NCI-H1436 treated with DMSO at 0.1 percent for 48 hours (cell line): ENCODE measurements at places on chromosomes 1 and 21.

- no peak for DNase-seq
Observed at GRCh38 chr1:187759825-187760333, 931.1 kb downstream of the PLA2G4A start.

DNA sequence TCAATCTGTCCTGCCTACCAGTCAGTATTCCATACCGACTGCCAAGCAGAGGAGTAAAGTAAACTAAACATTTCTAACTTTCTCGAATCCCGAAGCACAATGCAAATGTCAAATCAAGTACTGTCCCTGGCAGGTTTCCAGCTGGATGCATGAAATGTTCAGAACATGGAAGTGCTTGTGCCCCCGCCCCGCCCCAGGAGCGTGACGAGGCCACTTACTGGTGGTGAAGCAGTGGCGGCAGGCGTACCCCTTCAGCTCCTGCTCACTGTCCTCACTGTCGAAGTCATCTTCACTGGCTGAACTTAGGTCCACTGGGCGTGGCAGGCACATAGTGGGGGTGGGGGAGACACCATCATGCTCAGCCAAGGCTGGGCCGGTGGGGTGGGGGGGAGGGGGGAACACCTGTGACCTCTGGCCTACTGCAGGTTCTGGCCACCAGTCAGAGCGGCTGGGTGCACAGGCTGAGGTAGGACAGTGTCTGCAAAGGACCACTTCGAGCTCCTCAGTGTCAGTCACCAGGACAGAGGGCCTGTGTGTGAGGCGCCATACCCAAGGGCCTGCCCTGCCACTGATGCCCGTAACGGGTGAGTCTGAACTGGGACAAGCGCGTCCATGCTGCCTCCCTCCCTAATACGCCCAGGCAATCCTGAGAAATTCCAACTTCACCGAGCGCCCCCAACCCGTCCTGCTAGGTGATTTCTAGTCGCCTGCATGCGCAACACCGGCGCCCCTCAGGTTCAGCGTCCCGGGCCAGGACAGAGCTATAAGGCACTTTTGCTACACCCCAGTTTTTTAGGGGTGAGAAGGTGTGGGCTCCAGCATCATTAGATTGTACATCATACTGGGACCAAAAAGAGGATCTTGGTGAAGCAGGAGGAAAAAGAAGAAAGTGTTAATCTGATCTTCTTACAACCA, 46.9 kb downstream of the SLC45A1 start:
- no peak for DNase-seq

DNA sequence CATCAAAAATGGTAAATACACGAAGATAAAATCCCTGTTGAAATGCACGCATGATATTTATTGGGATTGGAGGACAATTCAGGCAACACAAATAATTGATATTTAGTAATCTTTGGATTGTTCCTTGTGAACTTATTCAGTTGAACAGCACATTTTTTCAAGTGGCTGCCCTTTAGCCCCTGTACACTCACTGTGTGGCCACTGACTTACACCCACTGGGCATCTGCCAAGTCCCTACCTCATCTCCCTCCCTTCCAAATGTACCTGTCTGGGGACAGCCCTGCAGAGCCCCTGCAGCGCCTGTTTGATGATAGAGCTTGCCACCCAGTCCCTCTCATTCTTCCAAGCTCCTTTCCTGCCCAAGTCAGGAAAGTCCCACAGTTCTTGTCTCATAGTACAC, 154.3 kb downstream of the GLUL start:
- DNase-seq = no peak

DNA sequence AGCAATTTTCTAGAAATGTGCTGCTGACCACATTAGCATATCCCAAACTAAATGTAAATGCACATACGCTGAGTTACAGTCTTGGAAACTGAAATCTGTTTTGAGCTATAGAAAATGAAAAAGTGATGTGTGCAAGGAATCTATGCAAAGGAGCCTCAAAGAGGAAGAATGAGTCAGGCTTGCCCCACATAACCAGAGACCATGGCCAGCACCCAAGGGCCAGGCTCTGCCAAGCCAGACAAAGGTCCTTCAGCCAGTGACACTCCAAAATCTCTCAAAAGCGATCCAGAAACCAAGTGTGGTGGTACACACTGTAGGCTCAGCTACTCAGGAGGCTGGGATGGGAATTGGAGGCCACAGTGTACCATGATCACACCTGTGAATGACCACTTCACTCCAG, 195.2 kb downstream of the TOMM20 start:
- no peak for DNase-seq

DNA sequence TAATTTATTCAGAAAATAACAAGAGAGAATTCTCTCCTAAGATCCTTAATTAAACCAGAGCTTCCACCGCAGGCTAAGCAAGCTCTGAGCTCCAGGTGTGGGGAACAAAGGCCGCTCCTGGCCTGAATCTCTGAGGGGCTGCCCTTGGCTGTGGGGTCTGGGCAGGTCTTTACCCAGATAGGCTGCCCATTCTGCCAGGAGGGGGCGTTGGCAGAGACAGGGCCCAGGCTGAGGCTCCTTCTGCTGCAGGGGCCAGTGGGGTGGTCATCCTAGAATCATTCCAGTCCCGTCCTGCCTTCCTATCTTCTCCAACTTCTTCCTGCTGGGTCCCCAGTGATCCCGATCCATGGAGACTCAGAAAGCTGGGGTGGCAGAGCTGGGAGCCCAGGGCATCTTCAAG, 82.9 kb upstream of the POU3F1 start:
- no peak for DNase-seq

DNA sequence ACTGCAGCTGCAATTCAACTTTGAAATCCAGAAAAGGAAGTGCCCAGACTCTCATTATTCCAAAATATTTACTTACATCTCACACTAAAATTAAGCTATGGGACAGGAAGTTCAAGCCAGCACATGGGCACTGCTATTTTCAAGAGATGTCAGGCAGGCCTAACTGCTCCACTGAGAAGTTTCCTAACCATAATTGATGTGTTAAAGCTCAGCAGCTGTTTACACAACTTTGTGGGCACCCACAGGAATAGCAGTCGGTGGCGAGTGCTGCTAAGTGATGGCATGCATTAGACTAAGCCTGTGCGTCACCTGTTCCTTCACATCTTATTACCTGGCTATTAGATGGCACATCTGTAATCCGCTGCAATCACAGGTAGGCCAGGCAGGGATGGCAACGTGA, 303.3 kb upstream of the DAB1 start:
- no peak for DNase-seq

- no peak for DNase-seq
Observed at GRCh38 chr21:25635310-25635709, 3.7 kb upstream of the JAM2 start.

DNA sequence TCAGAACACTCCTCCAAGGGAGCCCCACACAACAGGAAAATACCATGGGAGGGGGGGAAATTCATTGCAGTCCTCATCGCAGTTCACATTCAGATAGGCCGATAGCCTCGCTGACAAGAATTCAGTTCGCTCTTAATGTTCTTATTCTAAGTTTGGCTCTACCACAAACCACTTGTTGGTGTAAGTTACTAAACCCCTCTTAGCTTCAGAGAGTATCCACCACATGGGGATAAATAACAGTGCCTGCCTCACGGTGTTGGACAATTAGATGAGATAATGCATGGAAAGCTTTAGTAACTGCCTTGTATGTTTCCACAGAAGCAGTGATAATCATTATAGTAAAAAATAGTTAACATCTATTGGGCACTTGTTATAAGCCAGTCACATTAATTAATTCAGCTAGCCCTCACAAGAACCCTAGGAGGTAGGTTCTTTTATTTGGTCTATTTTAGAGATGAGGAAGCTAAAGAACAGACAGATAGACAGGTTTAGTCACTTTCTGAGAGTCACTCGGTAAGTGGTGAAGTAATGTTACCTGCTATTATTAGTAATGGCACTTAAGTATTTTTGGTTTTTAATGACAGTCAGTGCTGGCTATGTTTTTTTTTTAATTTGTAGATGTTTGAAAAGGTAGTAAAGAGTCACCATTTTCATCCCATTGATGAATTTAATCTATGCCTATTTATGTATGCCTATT, 10.1 kb downstream of the VAV3 start:
- DNase-seq = no peak

DNA sequence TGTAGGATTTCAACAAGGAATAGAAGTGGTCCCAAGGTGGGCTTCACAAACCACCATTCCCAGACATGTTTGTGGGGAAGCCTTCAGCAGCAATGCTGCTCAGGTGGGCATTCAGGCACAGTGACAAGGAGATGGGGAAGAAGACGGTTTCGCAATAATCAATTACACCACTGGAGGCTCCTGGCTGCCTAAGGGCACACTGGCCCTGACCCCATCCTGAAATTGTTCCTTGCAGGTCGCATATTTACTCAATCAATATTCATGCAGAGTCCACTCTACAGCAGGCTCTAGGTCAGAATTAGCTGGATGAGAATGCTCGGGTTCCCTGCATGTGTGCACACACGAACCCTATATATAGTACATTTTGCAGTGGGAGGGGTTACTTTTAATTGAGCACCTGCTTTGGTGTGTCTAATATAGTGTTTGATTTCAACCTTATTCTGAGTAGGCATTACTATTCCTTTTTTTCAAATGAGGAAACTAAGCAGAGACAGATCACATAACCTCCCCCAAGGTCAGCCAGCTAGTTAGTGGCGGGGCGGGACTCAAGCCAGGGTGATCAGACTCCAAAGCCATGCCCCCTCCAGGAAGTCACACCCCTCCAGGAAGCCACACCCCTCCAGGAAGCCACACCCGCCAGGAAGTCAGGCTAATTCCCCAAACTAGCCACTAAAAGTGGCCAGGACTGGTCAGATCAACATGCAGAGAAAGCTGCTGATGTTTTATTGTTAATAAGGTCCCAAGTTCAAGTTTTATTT, 106.5 kb downstream of the HLCS start:
- no peak for DNase-seq

DNA sequence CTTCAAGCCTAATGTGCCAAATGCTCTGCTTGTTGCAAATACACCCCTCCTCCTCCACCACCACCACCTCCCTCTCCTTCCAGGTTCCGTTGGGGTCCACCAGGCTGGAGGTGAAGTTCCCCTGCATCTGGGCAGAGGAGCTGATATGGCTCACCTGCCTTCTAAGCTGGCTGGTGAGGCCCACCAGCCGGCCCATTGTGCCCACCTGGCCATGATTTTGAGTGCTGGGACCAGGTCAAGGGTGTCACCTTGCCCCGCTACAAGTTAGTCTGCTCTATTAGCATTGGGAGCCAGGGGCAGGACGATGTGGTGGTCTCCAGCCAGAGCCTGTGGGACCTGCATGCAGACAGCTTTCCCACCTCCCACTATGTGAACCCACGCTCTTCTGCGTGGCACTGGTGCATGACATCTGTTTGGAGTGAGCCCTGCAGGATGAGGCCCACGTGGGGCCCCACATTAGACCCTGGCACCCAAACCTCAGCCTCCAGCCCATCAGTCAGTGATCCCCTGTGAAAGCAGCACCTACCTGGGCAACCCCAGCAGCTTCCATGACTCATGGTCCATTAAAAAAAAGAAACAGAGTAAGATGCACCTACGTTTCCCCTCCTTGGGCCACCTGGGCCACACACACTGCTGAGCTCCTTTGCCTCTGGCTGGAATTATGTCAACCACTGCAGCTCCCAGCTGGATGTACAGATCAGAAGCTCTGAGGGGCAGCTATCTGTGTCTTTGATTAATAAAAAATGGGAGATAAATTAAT, 15.6 kb upstream of the CDCP2 start:
- DNase-seq = no peak

DNA sequence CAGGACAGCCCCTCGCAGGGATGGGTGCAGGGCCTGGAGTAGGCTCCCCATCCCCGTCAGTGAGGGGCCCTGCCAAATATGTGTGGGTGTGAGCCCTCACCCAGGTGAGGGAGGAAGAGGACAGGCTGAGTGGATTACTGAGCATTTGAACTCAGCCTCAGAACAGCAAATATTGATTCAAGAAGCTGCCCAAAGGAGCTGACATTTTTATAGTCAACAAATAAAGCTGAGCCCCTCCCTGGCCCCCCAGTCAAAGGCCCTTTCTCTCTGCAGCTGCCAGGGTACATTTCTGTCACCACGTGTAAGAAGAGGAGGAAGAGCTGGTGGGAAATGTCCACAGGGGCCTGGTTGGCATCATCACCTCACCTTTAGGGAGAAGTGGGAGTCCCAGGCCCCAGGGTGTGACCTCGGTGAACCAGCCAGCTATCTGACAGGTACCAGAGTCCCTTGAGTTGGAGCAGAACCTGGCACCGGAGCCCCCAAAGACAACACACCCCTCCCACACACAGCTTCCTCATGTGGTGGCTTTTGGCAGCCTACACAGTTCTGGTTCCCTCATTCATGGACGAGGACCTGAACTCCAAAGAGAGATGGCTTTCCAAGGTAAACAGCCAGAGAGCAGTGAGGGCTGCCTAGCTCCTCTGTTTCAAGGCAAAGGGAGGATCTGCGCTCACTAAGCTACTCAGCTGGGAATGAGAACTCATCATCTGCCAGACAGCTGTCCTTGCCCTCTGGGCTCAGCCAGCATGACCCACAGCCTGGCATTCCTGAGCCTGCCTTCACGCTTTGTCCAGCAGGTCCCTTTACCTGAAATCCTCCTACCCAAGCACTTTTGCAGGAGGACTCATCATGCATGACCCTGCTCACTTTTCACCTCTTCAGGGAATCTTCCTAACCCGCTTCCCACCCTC, 43.0 kb upstream of the TENT5C start:
- no peak for DNase-seq

GRCh38 chr1:41773144-41773591, 145.6 kb downstream of the HIVEP3 start:
- DNase-seq = no peak

DNA sequence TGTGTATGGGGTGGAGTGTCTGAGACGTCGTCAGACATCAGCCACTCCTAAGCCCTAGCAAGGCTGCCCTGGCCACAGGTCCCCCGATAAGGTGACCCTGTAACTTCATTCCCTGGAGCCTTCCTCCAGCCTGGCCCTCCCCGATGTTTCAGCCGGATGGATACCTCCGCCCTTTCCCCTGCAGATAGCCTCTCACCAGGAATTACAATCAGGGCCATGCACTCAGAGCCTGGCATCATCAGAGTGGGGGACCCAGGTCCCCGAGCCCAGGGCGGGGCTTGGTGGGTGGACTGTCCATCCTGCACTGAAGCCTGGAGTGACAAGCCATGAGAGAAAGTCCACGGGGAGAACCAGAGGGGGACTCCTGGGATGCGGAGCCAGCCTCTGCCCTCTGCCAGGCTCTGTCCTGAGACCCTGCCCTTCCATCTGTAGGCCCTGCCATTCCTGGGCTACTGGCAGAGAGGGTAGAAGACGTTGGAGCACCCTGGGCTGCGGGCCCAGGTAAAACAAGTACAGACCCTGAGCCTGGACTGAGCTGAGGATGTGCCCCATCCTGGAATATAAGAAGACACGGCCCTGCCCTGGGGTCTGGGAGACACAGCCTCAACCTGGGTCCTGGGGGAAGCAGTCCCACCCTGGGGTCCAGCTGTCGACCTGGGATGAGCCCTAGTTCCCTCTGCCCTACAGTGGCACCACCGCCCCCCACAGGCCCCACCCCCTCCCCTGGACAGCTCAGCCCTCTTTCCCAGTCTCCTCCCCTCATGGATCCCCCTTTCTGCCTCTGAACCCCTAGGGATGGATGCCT, 16.8 kb upstream of the ARF1 start:
- no peak for DNase-seq
